ENCODE measurements at places on chromosomes 7 and 10.

- no peak for DNase-seq
Observed at GRCh38 chr10:114401195-114401791, 3.0 kb downstream of the AFAP1L2 start.

DNA sequence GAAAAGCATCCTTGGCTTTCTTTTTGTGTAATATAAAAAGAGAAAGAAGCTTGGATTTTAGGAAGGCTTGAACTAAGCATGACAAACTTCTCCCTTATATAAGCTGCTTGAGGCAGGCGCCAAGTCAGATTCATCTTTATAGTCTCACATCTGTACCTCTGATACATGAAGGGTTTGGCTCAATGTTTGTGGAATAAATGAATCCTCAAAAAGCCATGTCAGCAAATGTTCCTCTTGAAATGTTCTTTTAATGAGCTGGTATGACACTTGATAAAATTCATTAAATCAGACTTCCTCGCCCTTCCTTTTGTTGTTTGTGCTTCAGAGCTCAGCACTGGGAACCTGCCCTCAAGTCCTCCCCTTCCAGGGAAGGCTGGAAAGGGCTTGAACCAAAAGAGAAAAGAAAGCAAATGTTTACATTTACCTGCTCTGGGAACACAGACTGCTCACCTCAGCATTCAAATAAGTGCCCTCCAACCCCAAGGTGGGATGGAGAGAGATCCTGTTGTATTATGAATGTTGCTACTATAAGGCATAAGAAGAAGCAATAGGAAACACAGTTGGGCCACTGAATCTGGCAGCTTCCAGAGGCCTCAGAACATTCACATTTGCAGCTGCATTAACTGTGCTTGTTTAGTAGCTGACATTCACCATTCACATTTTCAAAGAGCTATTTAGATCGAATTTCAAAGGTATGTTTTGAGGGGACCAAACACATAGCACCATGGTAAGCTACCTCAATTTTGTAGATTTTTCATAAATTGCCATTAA is 212.6 kb downstream of the CACNA2D1 start:
- no peak for DNase-seq

- DNase-seq: no peak
Observed at GRCh38 chr10:73850211-73850610, 24.1 kb downstream of the CAMK2G start.

GRCh38 chr10:16891375-16892313 is 74.4 kb upstream of the RSU1 start:
- DNase-seq: no peak

DNA sequence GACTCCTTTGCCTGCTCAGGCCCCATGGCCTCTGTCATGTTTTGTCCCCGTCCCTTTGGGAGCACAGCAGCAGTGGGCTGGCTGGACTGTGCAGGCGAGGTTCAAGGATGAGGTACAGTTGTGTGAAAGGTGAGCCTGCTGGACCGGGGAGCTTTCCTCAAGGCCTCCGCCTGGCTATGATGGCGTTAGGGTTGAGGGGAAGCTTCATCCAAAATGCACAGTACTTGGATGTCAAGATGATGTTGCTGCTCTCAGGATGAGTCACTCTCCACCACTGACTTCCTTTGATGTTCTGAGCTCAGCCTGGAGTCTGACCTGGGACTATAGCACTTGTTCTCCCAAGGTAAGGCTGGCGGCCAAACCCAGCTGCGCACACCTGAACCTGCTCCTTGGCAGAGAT is 152.7 kb upstream of the SHH start:
- no peak for DNase-seq

- DNase-seq: no peak
Observed at GRCh38 chr7:30968747-30969603, 5.2 kb downstream of the GHRHR start.

Measured in NCI-H2171 (cell line).